ENCODE measurements at places on chromosomes 11 and 22. TPM values are rescaled to one million over a fixed set of nuclear protein-coding genes. Genes with fewer than 3 reads are reported as not detected.

DNA sequence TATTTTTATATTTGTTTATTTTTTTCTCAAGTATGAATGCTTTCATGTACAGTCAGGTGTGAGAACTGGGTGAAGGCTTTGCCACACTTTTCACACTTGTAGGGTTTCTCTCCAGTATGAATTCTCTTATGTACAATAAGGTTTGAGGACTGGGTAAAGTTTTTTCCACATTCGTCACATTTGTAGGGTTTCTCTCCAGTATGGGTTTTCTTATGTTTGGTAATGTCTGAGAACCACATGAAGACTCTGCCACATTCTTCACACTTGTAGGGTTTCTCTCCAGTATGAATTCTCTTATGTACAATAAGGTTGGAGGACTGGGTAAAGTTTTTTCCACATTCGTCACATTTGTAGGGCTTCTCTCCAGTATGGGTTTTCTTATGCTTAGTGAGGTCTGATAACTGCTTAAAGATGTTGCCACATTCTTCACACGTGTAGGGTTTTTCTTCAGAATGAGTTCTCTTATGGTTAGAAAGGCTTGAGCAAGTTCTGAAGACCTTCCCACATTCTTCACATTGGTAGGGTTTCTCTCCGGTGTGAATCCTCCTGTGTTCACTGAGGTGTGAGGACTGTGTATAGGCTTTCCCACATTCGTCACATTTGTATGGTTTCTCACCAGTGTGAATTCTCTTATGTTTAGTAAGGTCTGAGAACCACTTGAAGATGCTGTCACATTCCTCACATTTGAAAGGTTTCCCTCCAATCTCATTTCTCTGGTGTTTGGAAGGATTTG lies 19.7 kb downstream of the ZNF195 start:
- no peak for DNase-seq

DNA sequence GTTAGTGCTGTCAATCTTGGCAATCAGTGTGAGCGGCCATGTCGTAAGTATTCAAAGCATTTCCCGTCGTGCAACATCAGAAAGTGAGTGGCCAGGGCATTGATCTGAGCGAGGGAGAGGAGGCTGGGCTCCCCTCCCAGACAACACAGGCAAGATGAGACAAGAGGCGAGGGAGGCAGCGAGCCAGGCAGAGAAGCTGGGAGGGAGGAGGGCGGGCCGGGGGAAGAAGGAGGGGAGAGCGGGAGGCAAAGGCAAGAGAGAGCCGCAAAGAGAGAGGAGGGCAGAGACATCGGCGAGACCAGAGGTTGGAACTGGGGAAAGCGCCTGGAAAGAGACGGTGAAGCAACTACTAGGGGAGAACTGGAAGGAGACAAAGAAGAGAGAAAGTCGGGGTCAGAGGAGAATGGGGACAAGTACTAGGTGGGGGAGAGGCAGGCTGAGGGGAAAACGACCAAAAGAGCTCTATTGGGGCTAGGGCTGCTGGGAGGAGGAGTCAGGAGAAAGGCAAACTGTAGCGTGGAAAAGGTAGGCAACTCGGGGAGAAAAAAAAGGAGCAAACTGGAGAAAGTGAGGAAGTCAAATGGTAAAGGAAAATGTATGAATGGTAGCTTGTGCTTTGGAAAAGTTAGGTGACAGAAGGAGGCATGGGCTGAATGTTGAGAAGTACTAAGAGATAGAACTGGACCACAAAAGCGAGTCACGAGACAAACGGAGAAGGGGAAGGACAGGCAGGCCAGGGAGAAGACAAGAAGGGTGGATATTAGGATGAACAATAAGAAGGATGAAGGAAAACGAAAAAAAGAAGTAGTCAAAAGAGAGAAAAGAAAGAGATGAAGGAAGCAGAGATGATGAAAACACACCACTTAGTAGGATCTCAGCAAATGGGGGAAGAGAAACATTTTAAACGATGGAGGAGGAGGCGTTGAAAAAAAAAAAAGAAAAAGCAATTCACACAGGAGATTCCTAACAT lies 130.5 kb upstream of the C11orf58 start:
- DNase-seq: peak; percentile 61

- DNase-seq: no peak
These were observed 29.6 kb upstream of the FJX1 start for GRCh38 chr11:35588627-35589026.

- no peak for DNase-seq
These were observed 857 bp downstream of the ARCN1 start for GRCh38 chr11:118572981-118573550.

- no peak for DNase-seq
These were observed 17.2 kb downstream of the DLAT start for GRCh38 chr11:112042161-112042960.

DNA sequence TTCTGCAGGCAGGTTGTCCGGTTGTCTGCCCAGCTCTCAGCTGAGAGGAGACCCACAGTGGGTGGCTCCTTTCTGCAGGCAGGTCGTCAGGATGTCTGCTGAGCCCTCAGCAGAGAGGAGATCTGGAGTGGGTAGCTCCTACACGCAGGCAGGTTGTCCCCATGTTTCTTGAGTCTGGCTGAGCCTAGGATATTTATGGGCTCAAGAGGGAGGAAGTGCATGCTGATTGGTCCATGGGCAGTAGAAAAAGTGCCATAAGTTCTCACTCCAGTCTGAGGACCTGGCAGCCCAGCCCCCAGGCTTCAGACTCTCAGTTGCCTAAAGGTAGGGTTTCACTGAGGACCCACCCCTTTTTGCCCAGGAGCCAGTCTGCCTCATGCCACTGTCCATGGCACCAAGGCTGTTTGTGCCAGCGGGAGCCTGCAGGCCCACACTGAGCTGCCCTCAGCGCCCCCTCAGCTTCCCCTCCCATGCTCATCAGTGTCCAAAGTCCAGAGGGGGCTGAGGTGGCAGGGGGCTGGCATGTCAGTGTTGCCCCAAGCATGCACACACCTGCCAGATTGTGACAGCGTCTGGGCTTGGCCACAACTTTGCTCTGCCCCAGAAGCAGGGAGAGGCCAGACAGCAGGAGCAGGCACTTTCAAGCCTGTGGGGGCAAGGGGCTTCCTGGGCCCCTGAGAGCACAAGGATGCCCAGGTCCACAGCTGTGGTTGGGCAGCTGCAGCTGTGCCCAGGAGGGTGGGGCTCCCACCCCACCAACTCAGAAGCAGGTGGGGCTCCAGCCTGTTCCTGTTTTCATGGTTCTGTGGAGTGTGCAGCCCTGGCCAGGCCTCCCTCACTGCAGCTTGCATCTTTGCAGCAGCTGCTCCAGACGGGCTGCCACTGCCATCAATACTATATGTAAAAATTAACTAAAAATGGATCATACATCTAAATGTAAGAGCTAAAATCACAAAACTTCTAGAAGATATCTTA lies 3.8 kb upstream of the RNF141 start:
- no peak for DNase-seq

The AQP11 gene
- total RNA-seq: 1.4 TPM

The TPCN2 gene
- total RNA-seq: 26.4 TPM

The NLRP14 gene
- total RNA-seq: not detected

The DNAJB13 gene
- 0.90 TPM for total RNA-seq

The OR2AG1 gene
- total RNA-seq: not detected

All from PC-9 (cell line).